ENCODE measurements at places on chromosomes 6 and 20.

DNA sequence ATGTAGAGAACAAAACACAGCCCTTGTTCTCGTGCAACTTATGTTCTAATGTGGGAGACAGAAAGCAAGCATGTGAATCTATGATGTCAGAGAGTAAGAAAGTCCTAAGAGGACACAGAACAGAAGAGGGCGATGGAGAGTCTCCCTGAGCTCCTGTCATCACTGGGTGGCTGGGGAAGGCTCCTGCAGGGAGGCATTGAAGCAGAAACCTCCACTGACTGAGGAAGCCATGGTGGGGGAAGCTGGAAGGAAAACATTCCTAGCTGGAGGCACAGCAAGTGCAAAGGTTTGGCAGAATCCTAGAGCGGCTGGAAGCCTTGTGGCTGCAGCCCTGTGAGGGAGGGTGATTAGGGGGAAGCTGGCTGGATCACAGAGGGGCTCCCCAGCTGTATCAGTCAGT is 248.0 kb downstream of the CDH26 start:
- no peak for DNase-seq

GRCh38 chr6:111739257-111739696 is 133.6 kb upstream of the TRAF3IP2 start:
- DNase-seq = no peak

GRCh38 chr6:121055572-121056163 is 278.6 kb downstream of the TBC1D32 start:
- no peak for DNase-seq

DNA sequence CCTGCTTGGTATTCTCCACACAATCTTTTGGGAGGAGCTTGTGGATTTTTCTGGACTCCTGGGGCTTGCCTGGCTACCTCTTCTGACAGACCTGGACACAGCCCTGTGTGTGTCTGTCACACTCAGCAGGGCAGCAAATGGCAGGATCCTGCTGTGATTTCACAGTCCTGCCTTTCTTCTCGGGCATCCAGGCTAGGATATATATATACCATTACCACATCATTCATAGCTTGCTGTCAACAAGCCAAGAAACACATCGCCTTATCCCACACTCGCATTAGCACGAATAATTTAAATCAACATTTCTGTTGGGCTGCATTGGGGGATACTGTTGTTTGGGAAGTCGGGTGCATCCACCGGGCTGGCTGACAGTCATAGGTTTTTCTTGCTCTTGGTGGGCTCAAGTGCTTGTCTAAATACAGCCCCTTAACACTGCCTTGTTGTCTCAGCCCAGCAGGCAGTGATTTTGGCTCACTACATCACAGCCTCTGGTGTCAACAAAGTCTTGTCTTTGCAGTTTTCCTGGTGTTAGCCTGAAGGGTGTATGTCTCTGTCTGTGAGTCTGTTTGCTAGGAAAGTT is 154.9 kb upstream of the FERMT1 start:
- no peak for DNase-seq

GRCh38 chr6:139550361-139550760 is 175.9 kb upstream of the CITED2 start:
- DNase-seq = no peak

GRCh38 chr6:22021966-22022365 is 274.9 kb downstream of the PRL start:
- DNase-seq = no peak

DNA sequence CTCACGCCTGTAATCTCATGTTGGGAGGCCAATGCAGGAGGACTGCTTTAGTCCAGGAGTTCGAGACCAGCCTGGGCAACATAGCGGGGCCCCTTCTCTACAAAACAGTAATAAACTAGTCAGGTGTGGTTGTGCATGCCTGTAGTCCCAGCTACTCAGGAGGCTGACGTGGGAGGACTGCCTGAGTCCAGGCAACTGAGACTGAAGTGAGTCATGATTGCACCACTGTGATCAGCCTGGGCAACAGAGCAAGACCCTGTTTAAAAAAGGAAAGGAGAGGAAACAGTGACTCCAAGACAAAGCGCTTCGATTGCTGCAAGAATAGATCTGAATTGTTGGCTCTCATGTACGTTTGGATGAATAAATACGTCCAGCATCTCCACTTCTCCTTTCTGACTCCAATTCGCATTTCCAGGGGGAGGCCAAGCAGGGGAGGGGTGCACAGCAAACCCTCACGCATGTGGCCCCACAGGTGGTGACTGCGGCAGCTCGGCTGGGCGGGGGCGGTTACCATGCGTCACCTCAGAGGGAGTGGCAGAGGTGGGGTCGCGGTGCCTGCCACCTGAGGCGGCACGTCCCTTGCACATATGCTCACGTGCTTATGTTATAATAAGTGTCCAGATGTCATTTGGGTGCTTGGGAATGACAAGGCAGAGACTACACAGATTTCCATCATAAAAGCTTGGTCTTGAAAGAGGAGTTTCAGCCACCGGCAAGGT is 95.1 kb upstream of the MPC1 start:
- no peak for DNase-seq

All from hypothalamus (tissue), 51 donors.